GM12878 (cell line): ENCODE measurements at places on chromosomes 13 and 19.

- DNase-seq, result no peak
Observed at GRCh38 chr19:31312009-31312676, 37.1 kb downstream of the TSHZ3 start.

DNA sequence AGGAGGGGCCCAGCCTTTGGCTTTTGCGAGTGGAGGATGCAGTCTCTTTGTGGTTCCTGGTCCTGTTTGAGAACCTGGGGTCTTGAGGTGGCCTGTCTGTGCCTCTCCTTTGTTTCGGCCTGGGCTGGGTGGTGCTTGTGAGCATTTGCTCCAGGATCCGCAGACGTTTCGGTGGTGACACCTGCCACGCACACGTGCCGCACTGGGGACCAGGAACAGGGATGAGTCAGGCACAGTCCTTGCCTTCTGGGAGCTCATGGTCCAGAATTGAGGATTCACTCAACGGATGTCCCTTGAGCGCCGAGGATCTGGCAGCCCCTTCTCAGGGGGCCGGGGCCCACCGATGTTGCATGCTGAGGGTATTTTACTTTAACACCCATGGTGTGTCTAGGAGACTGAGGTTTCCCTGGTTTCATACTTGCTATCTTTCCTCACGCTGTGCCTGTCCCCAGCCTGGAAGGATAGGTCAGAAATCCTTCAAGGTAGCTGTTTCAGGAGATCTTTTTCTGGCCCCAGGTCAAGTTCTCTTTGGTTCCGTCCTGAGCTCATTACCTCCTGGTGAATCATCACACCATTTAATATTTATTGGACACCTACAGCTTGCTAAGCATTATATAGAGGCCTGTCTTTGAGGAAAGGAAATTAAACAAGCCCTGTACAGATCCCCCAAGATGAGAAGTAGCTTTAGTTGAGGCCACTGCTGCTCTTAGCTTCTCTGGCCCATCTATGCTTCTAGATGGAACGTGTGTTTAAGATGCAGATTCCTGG lies 5.1 kb downstream of the HDGFL2 start:
- no peak for DNase-seq

DNA sequence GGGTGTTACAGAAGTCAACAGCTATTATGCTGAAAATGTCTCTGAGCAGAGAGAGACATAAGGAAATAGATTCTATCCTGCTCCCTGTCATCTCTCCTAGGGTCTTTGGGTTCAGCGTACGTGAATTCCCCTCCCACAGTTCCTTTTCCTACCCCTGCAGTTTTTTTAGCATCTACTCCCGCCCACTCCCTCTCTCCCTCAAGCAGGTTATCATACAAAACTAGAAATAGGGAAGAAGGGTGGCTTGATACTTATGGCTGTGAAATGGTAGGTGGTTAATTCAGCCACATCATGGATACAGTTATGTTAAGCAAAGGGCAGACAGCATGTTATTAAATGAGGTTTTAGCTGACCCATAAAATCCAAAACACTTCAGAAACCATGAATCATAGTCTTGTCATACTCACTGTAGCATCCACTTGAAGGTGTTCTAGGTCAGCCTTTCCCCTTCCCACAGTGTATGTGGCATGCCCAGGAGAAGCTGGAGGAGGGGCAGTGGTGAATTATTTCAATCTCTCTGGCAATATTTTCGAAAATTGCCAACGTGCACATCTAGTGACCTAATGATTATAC lies 236.8 kb upstream of the SERP2 start:
- DNase-seq, result no peak

GRCh38 chr19:7722231-7722651 lies 9.7 kb downstream of the CLEC4G start:
- DNase-seq, result peak; percentile 70

- DNase-seq, result no peak
Observed at GRCh38 chr19:17086834-17087233, 11.3 kb downstream of the MYO9B start.

- DNase-seq, result no peak
Observed at GRCh38 chr13:32013181-32013580, 18.4 kb upstream of the FRY start.

DNA sequence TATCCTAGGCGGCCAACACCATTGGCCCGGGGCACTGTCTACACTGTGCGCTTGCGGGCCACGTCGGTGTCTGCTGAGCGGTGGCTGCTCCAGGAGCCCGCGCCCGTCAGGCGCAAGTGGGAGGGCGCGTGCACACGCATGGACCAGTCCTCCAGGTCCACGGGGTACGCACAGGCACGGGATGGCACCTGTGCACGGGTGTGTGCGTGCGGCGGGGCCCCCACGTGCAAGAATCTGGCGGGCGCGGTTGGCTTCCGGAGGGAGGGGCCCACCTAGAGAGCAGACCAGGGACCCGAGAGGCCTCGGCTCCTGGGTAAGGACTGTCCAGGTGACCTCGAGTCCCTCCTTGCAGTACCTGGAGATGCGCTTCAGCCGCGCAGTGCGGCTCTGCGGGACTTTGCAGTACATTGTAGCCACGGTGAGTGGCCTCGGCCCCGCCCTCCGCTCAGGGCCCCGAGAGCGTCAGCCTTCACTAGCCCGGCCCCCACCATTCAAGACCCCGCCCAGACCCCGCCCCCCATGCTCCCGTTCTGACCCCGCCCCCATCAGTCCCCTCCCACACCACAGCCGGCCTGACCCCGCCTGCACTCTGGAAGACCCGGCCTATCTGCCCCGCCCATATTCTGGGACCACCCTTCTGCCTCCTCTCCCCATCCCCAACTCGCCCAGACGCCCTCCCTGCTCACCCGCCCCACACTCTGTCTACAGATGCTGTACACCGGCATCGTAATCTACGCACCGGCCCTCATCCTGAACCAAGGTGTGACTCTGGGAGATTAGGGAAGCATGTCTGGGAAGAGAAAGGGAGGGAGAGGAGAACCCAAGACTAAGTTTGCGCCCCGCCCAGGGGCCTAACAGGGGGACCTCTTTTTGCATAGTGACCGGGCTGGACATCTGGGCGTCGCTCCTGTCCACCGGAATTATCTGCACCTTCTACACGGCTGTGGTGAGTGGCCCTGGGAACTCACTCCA lies 2.3 kb downstream of the SLC5A5 start:
- DNase-seq, result no peak

DNA sequence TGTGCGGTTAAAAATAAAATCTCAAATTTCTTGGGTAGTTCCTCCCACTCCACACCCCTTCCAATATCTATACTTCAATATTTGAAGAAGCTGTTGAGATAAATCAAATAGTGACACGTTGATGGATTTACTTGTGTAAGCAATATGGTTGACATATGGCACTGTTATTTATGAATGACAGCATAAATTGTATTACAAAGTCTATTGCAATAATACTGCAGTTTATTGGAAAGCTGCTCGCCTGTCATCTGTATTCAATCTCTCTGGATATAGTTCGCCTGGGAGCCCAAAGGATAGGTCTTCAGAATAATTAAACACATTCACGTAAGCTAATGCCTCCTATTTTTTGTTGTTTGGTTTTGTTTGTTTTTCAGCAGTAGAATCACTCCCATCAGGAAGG lies 5.0 kb upstream of the ZIC5 start:
- DNase-seq, result no peak

- no peak for DNase-seq
Observed at GRCh38 chr19:3294080-3294850, 69.8 kb downstream of the CELF5 start.

GRCh38 chr13:102040812-102041211 lies 361.0 kb downstream of the FGF14 start:
- DNase-seq, result no peak

- DNase-seq, result no peak
Observed at GRCh38 chr13:94412870-94413597, 66.4 kb downstream of the DCT start.

DNA sequence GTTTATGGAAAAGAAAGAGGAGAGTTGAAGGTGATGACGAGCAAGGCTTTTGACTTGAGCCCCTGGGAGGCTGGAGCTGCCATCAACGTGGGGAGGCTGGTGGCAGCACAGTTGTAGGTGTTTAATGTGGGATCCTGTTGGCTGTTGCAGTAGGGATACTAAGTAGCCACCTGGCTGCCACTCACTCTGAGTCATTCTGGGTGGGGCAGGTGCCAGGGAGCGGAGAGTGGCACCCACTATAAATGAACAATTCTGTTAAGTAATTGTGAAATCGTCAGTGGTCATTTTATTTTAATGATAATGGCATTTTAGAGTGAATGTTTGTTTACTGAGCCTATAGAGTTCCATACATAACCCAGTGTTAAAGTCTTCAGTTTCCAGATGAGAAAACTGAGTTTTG lies 9.8 kb downstream of the ZNF317 start:
- DNase-seq, result no peak

DNA sequence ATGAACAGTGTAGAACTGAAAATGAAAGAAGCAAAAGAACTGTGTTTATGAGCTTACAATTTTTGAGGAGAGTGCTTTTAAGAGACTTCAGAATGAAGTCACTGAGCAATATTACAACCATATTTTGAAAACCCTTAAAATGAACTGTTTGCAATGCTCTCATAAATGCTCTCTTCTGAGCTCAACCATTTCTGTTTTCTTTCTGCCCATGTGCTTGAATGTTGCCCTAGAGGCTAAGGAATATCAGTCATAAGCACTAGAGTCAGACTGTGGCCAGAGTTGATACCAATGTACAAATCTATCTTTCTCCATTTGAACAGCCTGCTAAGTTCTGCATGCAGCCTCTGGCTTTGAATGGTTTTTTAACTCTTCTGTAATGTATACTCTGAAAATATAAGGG lies 1092.8 kb downstream of the PCDH9 start:
- no peak for DNase-seq

- DNase-seq, result no peak
Observed at GRCh38 chr13:90542959-90543505, 804.5 kb upstream of the MIR17HG start.

DNA sequence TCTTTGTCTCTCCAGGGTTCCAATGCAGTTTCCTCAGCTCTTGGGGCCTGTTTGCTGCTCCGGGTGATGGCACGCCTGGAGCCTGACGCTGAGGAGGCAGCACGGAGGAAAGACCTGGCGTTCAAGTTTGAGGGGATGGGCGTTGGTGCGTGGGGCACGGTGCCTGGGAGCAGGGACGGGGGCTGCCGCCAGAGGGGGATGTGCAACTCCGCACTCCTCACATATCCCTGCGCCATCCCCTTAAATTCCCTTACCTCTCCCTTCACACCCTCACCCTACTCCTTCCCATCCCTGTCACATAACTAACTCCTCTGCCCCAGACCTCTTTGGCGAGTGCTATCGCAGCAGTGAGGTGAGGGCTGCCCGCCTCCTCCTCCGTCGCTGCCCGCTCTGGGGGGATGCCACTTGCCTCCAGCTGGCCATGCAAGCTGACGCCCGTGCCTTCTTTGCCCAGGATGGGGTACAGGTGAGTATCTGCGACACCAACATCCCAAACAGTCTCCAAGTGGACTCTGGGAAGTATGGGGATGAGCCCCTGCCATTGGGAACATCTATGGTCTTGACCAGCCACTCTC lies 31.1 kb downstream of the TRPM4 start:
- no peak for DNase-seq

- DNase-seq, result no peak
Observed at GRCh38 chr13:103326326-103326725, 260.1 kb upstream of the SLC10A2 start.

DNA sequence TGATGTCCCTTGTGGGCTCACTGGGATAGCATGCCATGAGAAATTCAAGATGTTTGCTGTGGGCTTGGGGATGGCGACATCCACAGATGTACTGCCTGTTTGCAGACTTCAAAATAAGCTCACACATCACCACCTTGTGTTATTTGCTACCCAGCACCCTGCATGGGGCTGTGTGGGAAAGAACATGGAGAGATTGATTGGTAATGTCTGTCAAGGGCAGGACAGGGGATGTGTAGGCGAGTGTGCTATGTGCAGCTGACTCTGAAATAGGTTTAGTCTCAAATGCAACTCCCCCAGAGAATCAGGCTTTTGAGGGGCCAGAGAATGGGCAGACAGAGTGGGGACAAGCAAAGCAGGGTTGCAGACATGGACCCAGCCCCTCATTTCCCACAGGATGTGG lies 24.7 kb downstream of the PNPLA6 start:
- DNase-seq, result no peak

- no peak for DNase-seq
Observed at GRCh38 chr19:40512473-40513344, 45.9 kb downstream of the SPTBN4 start.

DNA sequence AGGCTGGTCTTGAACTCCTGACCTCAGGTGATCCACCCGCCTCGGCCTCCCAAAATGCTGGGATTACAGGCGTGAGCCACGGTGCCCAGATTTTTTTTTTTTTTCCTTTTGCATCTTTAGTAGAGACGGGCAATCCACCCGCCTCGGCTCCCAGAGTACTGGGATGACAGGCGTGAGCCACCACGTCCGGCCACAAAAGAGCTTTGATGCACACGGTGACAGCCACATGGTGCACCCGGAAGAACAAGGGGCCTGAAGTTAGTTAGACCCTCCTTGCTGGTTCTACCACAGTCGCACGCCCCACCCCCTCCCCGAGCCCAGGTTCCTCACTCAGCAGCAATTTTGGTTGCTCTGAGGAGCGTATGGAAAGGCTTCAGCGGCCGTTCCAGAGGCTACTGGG lies 54.2 kb upstream of the USE1 start:
- no peak for DNase-seq

GRCh38 chr13:31427151-31428100 lies 227.7 kb downstream of the B3GLCT start:
- no peak for DNase-seq

GRCh38 chr13:109093998-109094397 lies 464.6 kb downstream of the MYO16 start:
- DNase-seq, result no peak

GRCh38 chr13:79675931-79676660 lies 195.1 kb downstream of the NDFIP2 start:
- no peak for DNase-seq

DNA sequence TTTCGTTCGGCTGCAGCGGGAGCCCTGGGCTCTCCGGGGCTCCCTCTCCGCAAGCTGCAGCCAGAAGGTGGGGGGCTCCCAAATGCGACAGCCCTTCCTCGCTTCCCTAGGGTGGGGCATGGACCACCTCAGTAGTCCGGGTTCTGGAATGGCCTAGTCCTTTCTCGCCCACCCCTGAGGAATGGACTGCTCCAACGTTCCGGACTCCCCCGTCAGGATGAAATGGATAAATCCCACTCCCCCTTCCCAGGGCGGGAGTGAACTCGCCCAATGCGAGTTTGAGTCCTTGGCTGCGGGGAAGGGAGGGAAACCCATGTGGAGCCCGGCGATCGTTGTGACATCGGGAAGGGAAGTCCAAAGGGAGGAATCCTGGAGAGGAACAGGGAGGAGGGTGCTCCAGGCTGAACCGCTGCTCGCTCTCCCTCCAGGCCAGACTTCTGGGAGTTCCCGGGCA lies 5.5 kb downstream of the HRC start:
- DNase-seq, result no peak

DNA sequence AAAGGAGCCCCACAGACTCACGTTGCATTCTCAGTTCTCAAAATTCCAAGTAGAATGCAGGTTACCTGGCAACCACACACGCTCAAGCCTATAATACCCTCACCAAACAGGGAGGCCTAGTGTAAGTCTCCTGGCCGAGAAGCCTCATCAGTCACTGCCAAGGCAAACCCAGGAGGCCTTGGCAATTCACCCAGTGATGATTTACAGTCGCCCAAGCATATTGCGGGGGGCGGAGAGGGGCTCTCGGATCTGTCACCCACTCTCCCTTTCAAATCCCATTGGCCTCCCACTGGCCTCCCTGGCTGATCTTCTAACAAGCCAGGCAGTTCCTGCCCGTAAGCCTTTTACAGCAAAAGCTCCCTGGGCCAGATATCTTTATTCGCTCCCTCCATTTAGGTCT lies 1.1 kb downstream of the AKAP8L start:
- DNase-seq, result no peak
